ENCODE measurements at places on chromosomes 6 and 20.

GRCh38 chr6:113211170-113211569 lies 646.0 kb upstream of the MARCKS start:
- no peak for DNase-seq

DNA sequence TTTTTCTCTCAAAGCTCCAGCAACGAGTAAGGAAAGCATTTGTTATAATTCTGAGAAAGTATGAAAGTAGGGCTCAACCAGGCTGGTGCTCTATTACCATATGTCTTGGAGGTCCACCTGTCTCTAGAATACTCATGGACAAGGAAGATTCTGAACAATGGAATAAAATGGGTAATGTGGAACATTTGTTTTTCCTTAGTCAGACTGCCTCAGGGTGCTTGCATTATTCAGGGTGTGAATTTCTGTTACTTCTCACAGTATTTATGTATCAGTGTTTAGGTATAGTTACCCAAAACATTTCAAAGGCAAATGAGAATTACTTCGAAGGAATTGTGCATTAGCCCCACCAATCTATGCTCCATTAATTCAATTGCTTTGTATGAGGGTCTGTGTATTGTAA lies 586.2 kb upstream of the CITED2 start:
- no peak for DNase-seq

DNA sequence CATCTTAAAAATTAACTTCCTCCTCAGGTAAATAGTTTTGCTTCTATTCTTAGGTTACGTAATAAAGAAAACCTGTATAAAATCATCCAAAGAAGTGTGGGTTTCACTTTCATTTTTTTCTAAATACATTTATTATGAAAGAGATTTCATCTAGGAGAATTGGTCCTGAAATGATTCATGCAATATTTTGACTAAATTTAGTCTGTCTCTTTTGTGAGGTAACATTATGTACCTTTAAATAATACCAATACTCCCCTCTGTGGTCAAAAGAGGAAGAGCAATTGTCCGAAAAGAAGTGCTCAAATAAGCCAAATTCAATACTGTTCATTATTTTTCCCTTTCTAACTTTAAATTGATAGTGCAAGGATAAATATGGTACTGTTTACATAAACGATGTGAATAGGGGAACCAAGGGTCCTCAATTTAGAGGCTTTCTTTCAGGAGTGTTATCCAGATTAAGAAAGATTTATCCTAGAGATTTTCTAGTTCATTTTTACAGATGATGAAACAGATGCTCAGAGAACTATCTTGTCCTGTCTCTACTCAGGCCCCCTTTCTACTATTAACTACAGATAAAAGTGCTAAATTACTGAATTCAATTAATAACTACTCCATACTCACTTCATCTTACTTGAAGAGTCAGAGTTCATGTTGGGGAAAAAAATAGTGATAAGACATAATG lies 26.2 kb downstream of the CYP39A1 start:
- DNase-seq = no peak

GRCh38 chr6:158621694-158622544 lies 22.6 kb downstream of the DYNLT1 start:
- DNase-seq = peak; percentile 20

- DNase-seq = no peak
Observed at GRCh38 chr6:110597761-110598160, 121.3 kb upstream of the SLC22A16 start.

GRCh38 chr6:163554663-163555062 lies 140.1 kb downstream of the QKI start:
- DNase-seq = peak; percentile 60

- no peak for DNase-seq
Observed at GRCh38 chr6:150719099-150719766, 119.5 kb downstream of the PLEKHG1 start.

DNA sequence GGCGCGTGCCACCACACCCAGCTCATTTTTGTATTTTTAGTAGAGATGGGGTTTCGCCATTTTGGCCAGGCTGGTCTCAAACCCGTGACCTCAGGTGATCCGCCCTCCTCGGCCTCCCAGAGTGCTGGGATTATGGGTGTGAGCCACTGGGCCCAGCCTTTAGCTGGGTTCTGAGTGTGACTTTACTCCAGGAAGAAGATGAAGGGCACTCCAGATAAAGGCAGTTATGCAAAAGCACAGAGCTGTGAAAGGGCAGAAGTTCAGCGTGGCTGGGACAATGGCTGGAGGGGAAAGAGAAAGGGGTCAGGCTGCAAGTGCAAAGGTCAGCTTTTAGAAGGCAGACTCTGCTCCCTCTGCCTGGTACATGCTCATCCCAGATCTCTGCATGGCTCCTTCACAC lies 39.7 kb downstream of the MAP3K5 start:
- DNase-seq = no peak

DNA sequence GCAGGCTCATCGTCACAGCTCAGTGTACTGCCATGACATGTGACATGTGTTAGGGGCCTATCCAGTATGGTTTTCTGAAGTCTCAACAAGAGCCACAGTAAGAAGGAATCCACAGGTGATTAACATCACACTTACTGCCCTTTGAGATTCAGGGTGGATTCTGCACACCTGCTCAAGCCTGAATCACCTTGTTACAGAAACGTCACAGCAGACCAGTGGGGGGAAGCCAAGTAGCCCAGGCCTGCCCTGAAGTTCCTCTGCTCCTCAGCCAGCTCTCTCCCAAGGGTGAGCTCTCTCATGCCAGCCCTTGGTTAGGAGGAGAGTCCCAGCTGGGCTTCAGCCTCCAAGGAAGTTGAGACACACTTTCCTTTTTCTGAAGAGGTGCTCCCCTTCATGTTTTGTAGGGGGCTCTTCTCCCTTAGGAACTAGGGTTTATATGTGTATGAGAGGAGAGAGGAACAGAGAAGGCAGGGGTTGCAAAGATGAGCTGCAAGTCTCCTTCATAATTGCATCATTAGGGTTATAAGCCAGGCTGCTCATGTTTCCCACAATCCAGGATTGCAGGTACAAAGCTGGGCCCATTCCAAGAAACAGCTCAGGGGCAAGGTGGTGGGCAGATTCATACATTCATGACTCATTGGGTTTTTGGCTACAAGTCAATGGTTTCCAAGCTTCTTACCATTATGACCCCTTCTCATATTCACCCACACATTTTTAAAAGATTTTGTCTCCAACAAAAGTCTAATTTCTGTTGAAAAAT lies 11.6 kb downstream of the GSS start:
- DNase-seq = no peak

- no peak for DNase-seq
Observed at GRCh38 chr6:131766631-131767030, 41.2 kb upstream of the ENPP1 start.

DNA sequence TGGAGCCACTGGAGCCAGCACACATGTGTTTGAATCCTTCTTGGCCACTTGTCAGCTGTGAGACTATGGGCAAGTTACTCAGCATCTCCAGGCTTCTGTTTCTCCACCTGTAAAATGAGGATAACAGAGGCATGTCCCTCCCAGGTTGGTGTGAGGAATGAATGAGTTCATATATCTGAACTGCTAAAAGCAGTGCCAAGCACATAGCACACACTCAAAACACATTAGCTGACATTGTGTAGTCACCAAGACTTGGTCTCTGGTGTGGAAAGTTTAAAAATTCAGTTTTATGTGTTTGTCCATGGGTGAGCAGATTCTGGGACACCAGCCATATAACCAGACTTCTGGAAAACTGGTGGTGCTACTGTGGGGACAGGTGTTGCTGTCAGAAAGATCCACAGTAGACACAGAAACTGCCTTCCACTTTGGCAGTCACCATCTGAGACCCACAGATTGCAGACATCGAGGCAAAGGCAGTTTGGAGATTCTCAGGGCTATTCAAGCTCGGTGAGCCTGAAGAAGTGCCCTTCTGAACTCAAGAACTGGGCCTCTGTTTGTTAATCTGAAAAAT lies 115.8 kb downstream of the MRPL14 start:
- no peak for DNase-seq
